ENCODE measurements at places on chromosomes 12 and 14.

GRCh38 chr12:21542403-21542802 is 16.3 kb downstream of the SPX start:
- DNase-seq, result no peak

DNA sequence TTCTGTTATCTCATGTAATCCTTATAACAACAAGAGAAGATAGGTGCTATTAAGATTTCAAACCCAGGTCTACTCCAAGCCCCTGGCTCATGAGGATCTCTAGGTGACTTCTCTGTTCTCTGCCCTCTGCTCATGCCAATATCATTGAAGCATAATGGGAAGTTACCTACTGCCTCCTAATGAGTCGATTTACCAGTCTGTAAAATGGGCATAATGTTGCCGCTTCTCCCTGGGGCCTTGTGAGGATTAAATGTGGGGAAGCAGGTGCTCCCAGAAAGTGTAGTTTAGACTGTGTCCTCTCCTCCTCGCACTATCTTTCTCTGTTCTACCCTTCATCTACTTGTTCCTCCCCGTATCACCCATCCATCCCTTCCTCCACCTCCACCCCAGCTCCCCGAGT is 169.2 kb upstream of the LHX5 start:
- DNase-seq, result no peak

- no peak for DNase-seq
Measured at GRCh38 chr12:24929953-24930352, 18.9 kb downstream of the BCAT1 start.

GRCh38 chr14:89491711-89492381 is 74.8 kb upstream of the FOXN3 start:
- DNase-seq, result no peak

- DNase-seq, result peak; percentile 10
Measured at GRCh38 chr14:31457665-31458659, 656 bp upstream of the DTD2 start.

- no peak for DNase-seq
Measured at GRCh38 chr12:52233462-52234207, 592 bp downstream of the KRT7 start.

GRCh38 chr12:121543786-121544185 is 37.0 kb downstream of the KDM2B start:
- DNase-seq, result no peak

DNA sequence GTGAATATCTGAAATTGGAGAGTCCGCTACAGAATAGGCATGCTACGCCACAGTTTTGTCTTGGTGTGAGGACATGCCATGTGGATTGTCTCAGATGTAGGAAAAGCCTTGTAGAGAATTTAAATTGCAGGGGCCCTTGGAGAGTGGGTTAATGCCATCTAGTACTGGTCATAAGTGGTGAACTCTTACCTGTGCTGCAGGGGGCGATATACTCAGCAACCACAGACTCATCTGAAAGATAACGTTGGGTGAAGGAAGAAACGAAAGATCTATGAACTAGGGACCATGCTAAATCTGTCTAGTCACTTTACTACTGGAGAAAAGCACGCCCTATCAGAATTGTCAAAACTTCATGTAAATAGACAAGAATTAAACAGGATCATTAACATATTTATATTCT is 33.7 kb upstream of the A2M start:
- DNase-seq, result no peak

DNA sequence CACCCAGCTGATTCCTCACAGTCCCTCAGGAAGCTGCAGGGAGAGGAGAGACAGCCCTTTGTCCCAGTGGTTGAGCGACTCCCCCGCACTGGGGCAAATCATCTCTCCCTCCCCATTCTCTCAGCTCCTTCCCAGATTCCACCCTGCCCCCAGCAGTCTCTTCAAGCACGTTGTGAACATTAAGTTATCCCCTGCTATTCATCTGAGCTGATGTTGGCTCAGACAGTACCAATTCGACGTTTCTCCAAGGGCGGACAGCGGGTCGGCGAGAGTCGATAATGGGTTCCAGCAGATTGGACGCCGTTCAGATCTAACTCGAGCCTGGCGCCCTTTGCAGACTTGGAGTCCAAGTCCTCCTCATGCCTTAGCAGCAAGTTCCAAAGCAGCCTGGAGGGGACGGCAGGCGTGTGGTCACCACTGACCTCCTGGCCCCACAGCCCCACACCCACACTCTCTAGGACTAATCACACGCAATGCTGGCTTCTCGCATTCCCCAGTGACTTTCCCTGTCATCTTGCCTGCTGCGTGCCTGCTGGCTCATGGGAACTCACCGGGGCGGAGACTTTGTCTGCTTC is 245.9 kb downstream of the CHST11 start:
- no peak for DNase-seq

GRCh38 chr14:95490727-95491451 is 25.6 kb downstream of the SYNE3 start:
- DNase-seq, result no peak

DNA sequence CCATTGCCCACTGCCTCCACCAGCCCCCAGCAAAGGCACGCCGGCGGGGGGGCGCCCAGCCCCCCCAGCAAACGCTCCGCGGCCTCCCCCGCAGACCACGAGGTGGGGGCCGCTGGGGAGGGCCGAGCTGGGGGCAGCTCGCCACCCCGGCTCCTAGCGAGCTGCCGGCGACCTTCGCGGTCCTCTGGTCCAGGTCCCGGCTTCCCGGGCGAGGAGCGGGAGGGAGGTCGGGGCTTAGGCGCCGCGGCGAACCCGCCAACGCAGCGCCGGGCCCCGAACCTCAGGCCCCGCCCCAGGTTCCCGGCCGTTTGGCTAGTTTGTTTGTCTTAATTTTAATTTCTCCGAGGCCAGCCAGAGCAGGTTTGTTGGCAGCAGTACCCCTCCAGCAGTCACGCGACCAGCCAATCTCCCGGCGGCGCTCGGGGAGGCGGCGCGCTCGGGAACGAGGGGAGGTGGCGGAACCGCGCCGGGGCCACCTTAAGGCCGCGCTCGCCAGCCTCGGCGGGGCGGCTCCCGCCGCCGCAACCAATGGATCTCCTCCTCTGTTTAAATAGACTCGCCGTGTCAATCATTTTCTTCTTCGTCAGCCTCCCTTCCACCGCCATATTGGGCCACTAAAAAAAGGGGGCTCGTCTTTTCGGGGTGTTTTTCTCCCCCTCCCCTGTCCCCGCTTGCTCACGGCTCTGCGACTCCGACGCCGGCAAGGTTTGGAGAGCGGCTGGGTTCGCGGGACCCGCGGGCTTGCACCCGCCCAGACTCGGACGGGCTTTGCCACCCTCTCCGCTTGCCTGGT is at the start of gene CDKN1B:
CDKN1B (plus strand) TSS at position 576 of the 793 bp plus-strand sequence. CDS start 472 bp downstream, outside the sequence.
- DNase-seq, result peak; percentile 75

GRCh38 chr14:68959035-68959434 is 20.1 kb downstream of the ACTN1 start:
- DNase-seq, result no peak

DNA sequence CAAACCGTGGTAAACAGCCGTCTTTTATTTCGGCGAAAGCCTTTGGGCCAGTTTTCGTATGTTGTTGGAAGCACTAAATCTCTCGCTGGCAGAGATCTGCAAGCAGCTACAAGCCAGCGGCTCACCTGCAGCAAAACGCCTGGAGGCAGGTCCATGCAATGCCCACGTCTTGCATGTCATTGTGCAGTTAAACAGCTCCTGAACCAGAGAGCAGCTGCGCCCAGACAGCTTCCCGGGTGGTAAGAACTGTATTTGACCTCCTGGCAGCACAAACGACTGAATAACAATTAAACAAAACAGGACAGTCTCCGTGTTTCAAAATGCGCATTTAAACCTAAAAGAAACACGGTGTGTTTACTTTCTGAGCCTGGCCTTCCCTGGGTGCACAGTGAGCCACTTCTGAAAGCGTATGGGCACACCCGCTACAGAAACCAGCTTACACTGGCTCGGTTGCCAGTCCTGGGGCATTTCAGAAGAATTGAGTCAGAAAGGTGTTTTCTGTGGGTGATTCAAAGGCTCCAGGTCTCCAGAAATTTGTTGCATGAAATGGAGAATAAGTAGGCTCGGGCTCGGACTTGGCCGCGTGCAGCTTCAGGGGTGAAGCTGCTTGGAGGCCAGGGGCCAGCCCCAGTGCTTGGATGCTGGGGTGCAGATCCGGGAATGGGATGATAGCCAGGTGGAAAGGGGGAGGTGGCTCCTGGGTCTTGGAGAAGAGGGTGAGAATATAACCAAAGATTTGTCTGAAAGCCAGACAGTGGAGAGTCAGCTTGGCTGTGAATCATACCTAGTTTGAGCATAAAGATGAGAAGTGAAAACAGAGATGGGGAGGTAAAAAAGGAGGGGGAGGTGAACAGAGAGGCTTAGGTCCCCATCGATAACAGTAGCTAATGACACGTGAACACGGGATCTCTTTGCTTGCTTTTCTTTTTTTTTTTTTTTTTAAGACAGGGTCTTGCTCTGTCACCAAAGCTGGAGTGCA is 24.9 kb upstream of the FZD10 start:
- peak; percentile 90 for DNase-seq

GRCh38 chr14:86402545-86402944 is 872.6 kb downstream of the FLRT2 start:
- DNase-seq, result no peak

Data from NCI-H748 treated with DMSO at 0.1 percent for 48 hours (cell line).